ELF-1 (cell line): ENCODE measurements at places on chromosomes 3 and 15.

GRCh38 chr3:45010811-45011333 is 15.2 kb upstream of the CLEC3B start:
- DNase-seq: no peak

DNA sequence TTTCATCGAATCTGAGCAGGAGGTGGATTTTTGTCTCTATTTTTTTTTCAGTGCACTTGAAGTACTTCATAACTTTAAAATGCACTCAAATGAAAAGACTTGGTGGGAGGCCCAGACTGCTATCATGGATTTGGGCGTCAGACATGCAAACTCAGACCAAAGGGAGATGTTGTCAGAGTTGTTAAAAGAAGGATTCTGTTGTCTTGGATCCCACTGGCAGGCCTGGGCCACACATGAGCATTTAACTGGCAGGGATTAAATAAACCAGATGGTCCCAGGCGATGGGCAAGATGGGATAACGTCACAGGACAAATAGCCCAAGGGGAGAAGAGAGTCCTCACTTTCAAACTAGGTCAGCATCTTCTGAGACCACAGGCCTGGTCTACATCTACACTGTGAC is 15.4 kb downstream of the RTP1 start:
- DNase-seq: no peak

DNA sequence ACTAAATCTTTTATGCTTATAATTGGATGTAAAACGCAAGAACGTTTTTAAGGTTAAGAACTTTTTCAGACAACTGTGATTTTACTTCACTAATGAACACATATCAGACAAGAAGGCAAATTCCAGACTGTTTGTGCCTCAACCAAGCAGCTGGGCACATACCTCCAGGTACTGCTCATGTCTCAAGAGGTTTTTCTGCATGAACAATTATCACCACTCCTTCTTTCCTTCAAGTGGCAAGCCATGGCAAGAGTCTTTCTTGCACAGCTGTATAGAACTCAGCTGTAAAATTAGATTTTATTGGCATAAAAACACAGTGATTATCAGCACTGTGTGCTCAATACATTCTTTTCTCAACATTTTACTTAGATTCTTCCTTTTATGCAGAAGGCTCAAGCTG is 64.3 kb downstream of the FNDC3B start:
- no peak for DNase-seq

DNA sequence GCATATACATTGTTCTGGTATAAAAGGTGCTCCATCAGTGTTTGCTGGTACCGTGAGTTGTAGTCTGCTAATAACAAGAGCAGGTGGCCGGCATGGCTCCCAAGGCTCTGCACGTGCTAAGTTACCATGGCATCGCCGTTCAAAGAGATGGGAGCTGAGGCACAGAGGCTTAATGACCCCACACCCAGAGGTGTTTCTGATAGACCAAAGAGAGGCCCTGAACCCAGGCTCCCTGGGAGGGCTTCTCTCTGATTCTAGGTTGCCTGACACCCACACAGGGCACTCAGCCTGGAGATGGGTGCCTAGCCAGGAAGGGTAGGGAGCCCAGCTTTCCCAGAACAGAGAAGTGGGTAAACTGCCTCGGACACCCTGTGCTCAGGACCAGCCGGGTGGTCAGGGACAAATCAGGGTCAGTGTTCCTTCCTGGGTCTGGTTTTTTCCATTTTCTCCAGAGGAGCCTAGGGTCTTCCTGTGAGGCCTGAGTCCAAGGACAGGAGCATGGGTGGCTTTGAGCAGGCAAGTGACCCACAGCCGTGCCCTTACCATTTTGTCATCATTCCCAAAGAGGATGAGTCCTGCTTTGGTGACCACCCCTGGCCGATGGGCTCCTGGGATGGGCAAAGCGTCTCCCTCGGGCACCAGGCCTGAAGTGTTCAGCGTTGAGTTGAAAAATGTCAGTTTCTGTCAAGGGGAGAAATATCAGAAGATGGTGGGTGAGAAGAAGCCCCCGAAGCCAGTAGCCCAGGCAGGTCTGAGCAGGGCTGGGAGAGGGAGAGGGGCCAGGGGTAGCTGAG is 27.3 kb downstream of the ALDH1L1 start:
- DNase-seq: no peak

GRCh38 chr15:100245855-100246254 is 95.9 kb downstream of the ADAMTS17 start:
- DNase-seq: no peak
